ENCODE measurements at places on chromosomes 7 and 10.

GRCh38 chr10:110932505-110933180 is 13.2 kb downstream of the SHOC2 start:
- DNase-seq = no peak

- no peak for DNase-seq
Observed at GRCh38 chr7:129652914-129653313, 41.4 kb downstream of the NRF1 start.

DNA sequence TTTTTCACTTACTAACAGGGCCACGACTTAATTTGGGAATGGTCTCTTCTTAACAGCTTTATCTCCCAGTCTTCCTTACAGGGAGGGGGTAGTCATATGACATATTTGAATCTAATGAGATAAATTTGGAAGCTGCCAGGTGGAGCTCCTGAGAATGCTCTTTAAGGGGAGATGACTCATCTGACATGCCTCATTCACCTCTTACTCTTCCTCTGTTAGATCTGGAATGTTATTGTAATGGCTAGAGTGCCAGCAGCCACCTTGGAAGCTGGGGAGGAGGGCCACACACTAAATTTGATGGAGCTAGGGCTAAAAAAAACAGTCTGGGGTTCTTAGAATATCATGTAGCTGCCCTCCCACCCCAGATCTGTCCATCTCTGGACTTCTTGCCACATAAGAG is 22.7 kb downstream of the HECW1 start:
- DNase-seq = no peak

DNA sequence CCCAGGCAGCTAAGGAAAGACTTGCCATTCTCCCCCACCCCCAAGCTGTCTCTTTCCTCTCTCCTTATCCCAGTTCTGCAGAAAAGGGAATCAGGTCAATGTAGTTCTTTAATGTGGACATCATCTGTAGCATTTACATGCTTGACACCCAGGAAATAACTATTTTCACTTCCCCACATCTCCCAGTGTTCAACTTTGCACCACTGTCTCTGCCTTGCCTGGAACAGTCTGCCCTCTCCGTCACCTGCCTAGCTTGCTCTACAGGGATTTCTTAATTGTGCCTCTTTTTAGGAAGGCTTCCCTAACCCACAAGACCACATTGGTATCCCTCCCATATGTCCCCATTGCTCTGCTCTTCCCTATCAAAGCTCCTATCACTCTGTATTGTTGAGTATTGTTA is 45.9 kb upstream of the TOMM7 start:
- no peak for DNase-seq

DNA sequence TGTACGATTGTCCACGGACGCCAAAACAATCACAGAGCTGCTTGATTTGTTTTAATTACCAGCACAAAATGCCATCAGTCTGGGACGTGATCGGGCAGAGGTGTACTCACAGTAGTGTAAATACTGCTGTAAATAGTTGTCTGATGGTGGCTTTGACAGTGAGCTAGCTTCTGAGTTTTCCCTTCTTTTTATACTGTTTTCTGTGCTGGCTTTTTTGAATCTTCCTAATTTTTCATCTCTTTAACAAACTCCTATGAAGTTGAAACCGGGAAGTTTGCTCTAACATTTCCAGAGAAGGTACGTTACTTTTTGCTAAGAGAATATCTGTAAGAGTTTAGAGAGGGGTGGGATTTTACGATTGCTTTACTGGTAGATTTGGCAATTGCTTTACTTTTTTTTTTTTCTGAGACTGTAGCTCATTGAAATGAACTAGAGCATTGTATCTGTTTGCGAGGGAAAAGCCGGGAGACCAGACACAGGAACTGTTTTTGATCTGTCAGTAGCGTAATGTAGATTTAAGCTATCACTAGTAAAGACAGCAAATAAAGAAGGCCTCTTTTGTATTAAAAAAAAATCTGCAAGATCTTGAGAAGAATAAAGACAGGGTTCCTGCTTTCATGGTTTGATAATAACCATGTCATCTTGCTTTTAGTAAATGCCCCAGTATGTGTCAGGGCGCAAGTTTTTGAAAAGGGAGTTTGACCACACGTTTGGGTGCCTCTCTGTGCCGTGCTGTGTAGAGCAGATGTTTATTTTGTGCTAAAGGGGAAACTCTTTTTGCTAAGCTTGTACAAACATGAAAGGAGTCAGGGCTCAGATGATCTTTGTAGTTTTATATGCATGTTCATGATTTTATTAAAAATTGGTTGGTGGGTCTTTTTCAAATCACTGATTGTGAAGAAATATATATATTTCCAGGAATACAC is 712 bp downstream of the FOXP2 start:
- DNase-seq = peak; percentile 68

DNA sequence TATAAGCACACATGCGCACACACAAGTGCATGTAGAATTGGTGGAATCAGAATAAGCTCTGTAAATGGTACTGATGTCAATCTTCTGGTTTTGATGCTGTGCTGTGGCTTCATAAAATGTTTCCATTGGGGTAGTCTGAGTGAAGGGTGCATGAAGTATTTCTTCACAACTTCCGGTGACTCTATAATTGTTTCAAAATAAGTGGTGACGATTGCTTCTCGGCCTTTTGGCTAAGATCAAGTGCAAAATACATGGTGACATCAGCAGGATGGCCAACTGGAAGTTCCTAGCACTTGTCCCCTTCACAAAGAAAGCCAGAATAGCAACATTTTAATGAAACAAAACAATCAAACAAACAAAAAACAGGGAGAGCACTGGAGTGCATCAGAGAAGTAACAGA is 41.6 kb upstream of the CAMK2B start:
- no peak for DNase-seq
